ENCODE measurements at places on chromosomes 7 and 10.
A peak's percentile ranks its signal among the peaks of the same experiment; 100 is the strongest.

DNA sequence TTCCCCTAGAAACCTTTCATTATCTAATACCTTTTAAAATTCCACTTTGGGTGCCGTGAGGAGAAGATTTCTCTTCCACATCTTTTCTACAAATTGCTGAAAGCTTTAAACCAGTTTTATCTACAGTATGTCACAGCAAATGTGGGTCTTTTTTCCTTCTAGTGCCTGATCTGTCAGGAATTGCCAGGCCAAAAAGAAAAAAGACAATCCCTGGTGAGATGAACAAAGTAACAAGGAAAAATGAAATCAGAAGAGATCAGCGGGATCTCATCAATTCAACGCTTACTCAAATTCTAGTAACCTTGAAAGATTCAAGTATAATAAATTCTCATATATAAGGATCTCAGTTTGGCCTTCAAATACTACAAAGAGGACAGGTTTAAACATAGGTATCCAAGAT lies 449.5 kb downstream of the CALN1 start:
- DNase-seq, result no peak

DNA sequence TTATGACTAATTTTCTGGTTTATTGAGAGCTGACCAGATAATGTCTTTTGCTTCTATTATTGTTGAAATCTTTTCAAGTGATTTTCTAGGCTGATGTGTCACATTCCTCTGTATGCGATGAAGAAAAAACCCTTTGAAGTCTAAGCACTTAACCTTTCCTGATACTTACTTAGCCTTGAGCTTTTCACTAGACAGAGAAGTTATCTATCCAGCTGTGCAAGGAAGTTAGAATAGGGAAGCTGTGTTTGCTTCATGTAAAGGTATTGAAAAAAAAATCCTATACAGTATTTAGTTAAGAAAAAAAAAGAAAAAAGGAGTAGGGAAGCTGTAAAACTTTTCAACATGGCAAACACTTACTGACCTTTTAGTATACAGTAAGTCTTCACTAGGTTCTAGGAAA lies 117.6 kb upstream of the DNAJB12 start:
- no peak for DNase-seq

- DNase-seq, result no peak
These were observed 836 bp downstream of the ENO4 start for GRCh38 chr10:116850058-116850611.

DNA sequence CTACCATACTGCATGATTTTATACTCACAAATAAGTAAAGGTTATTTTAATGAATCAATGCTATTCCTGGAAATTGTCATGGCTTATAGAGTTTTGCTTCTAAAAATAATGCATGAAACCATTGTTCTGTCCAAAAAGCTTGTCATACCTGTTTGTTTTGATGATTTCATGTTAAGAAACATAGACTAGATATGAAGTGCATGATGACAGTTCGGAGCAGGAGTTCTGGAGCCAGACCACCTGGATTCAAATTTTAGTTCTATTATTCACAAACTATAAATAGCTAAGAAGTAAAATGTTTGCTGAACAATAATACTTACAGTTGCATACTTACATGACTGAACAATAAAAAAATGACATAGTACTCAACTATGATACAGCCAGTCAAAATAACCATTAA lies 107.0 kb upstream of the AKR1E2 start:
- no peak for DNase-seq

DNA sequence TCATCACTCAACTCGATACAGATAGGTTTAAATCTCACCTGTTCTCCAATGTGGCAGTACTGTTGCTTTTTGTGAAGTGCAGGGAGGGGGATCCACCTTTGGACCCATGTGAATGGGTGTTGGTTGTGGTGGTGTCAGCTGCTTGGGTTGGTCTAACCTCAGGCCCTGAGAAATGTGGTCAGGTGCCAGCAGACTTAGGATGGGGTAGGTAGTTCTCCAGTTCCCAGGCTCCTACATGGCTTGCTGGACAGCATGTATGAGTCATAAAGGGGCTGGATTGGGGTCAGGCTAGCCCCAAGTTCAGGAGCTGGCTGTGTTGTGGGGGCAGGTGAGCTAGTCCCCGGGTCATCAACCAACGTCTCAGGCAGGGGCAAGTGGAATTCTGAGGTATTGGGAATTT lies 472.6 kb upstream of the CNTNAP2 start:
- DNase-seq, result no peak

DNA sequence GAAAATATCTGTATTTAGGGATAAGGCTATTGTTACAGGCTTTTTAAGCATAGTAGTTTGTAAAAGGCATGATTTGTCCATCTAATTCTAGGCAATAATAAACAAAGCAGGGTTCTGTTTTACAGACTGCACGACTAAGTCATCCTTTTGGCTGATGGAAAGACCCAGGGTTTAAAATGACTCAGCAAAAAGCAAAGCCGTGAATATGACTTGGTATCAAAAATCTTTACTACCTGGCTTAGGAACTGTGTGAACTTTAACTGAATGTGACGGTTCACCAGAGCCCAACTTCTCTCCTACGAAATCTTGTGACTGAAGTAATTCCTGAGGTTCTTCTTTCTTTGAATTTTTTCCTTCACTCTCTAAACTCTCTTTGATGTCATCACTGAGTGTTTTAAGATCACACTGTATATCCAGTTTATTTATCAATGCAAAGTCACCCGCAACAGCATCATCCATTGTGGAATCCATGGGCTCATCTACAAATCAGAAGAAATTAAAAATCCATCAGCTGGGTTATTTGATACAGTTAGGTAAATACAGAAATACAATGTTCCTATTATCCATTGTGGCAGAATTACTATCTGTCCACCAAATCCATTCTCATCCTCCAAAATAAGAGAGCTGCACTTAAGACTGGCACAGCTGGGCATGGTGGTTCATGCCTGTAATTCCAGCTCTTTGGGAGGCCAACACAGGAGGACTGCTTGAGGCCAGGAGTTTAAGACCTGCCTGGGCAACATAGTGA lies 17.0 kb downstream of the ATE1 start:
- DNase-seq, result peak; percentile 44

DNA sequence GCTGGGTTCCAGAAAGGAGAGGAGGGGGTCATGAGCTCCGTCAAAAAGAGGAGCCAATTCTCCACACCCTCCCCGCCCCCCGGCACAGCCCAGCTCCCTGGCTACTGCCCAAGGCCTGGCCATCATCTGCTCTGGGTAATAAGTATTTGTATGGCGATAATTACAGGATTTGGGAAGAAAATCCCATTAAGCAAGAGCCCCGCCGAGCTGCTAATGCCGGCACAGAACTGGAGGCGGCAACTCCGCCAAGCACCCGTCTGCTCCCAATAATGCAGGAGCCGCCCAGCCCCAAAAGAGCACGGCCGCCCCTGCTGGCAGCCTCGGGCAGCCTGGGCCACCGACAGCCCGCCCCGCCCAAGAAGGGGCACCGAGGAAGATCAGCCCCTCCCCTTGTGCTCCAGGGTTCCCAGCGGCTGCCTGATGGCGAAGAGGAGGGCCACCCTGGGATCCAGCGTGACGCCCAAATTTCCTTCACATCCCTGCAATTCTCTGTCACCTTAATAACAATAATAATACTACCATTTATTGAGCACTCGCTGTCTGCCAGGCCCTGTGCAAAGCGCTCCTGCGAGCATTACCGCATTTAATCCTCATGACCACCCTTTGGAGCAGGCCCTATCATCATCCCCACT lies 5.9 kb downstream of the SLIT1 start:
- DNase-seq, result peak; percentile 26

Measured in common myeloid progenitor, CD34-positive (primary cell).